ENCODE measurements at places on chromosomes 7 and 10.

DNA sequence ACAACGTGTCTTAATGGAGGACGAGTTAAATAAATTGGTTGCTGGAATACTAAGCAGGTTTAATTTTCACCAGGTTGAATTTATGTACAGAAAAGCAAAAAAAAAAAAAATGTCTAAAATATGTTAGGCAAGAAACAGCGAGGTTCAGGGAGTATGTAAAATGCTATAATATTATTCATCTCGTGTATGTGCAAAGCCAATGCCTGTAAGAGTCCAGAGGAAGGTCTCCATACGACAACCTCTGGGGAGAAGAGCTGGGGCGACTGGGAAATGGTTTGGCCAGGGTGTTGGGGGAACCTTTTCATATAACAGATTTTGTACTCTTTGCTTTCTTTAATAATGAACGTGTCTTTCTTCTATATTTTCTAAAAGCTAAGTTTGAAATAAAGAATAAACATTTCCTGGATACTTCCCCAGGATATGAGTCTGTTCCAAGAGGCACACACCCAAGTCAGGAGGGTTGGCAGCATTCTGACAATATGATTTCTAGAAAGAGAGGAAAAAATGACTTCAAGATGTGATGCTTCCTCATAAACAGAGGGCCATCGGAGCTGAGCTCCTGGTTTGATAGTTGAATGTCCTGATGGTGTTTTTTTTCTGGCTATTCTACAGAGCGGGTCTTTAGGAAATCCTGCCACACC is 208.6 kb upstream of the MGMT start:
- DNase-seq = no peak

DNA sequence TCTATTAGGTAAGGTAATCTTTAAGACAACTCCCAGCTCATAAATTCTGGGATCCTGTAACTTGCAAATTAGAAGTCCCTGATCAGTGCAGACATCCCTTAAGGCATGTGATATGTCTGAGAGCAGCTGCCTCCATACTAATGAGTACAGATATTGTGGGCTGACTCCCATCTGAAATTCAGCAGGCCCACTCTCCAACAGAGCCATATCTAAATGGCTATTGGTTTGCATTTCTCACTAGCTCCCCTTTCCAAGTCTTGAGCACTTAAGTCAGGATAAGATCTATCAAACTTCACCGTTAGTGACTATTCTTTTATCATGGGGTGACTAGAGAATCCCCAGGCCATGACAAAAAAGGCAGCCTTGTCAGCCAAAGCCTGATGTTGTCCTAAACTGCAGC is 785.4 kb downstream of the IPMK start:
- no peak for DNase-seq

DNA sequence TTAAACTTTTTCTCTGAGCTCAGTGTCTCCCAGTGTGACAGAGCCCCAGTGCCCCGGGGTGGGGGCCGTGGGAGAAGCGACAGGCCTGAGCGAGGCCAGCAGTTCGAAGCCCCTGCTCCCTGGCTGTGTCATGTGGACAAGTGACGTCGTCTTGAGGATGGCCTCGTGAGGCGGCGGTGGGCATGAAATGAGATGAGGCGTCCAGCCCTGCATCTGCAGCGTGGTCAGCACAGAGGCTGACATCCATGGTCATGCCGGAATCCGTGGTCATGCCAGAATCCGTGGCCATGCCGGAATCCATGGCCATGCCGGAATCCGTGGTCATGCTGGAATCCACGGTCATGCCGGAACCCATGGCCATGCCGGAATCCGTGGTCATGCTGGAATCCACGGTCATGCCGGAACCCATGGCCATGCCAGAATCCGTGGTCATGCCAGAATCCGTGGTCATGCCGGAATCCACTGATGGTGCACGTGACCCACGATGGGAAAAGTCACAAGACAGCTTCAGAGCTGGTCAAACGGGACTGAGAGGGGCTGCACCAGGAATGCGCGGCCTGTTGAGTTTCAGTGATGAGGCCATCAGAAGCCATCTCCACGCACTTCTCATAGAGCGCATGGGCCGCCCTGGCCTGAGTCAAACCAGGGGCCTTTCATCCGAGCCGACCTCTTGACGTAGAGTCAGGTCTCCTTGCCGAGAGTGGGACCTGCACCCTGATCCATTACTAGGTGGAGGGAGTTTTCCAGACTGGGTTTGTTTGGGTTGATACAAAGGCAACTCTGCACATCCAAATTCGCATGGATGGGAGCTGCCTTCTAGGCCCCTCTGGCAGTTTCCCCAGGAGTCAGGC is 342.5 kb downstream of the PTPRN2 start:
- DNase-seq = no peak

GRCh38 chr10:37124532-37124931 is 866 bp upstream of the ANKRD30A start:
- no peak for DNase-seq

GRCh38 chr10:113162960-113163359 is 212.9 kb downstream of the TCF7L2 start:
- DNase-seq = no peak

DNA sequence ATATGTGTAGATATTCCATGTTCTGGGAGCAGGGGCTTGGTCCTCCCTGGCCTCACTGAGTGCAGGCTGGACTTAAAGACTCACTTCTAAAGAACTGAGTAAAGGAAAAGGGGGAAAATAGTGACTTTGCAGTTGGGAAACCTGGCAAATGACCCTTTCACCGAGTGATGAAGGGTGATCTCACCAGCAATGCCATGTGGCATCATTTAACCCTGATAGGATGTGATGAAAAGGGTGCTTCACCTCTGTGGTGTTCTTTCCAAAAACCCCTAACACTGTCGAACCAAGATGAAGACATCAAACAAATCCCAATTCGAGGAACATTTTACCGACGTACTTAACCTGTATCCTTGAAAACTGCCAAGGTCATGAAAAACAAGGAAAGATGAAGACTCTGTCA is 71.9 kb downstream of the AOAH start:
- DNase-seq = no peak

DNA sequence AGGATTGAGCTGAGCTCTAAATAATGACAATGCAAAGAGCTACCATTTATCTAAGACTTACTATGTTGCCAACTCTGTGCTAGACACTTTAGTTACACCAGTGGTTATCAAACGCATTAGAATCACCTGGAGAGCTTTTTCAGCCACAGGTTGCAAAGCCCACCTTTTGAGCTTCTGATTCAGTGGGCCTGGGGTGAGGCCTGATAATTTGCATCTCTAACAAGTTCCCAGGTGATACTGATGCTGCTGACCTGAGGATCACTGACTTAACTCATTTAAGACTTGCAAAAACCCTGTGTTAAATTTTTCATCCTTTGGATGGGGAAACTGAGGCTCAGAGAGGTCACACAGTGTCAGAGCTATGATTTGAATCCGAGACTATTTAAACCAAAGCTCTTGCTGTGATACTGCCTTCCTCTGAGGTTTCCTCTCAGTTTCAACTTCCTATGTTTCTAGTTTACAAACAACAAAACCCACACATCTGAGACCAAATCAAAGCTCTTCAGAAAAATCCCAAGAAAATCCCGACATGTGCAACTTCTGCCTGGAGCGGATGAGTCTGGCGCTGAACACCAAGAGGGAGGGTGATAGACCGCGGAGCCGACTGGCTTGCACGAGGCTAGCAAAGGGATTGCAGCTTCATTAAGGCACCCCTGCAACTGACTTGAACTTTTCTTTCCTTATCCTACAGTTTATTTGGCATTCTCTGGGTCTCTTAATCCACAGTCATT is 124.9 kb downstream of the CYP26A1 start:
- DNase-seq = no peak

DNA sequence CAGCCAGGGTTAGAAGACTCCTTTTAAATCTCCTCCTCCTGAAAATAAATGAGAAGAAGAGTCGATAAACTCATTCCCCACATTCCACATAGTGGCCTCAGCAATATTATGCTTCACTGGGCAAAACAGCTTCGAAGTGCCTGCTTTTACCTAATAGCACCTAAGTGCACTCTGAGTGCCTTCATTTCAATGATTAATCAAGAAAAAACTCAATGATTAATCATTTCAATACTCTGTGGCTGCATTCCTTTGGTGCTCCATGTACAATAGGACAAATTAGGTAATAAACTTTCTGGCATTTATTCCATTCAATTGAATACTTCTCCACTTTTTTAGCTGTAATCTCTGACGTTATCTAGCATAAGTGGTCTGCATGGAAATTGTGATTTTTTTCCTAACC is 174.6 kb downstream of the CCDC71L start:
- DNase-seq = no peak

GRCh38 chr10:88919041-88919440 is 33.5 kb downstream of the ACTA2 start:
- DNase-seq = no peak

DNA sequence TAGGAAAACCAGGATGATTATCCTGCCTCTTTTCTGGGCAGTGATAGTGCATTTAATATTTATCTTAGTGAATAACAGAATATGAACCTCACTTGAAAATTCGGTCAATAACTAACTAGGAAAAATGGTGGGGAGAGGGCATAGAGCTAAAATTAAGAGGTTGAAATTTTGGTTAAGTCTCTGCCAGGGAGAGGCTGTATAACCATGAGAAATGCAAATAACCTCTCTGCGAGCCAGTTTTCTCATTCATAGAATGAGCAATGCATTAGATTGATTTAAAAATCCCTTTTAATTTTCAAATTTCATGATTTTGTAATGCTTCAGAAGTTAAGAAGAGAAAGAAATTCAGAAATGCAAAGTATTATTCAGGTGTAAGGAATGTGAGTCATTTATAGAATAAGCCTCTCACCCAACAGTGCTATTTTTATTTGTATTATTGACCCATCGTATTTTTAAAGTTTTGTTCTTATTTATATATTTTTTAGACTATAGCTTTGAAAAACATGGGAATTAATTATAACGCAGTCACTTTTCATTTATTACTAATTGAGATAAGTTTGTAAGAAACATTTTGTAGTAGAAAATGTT is 104.7 kb downstream of the PHF14 start:
- DNase-seq = no peak

DNA sequence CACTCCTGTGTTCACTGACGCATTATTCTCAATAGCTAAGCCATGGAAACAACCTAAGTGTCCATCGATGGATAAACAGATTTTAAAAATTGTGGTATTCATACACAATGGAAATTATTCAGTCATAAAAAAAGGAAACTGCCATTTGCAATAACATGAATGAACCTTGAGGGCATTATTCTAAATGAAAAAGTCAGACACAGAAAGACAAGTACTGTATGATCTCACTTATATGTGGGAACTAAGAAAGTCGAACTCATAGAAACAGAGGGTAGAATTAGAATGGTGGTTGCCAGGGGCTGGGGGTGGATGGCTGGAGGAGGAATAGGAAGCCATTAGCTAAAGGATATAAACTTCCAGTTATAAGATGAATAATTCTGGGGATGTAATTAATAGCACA is 71.8 kb downstream of the JAZF1 start:
- DNase-seq = no peak

- no peak for DNase-seq
Observed at GRCh38 chr7:8638076-8638475, 204.7 kb downstream of the NXPH1 start.

DNA sequence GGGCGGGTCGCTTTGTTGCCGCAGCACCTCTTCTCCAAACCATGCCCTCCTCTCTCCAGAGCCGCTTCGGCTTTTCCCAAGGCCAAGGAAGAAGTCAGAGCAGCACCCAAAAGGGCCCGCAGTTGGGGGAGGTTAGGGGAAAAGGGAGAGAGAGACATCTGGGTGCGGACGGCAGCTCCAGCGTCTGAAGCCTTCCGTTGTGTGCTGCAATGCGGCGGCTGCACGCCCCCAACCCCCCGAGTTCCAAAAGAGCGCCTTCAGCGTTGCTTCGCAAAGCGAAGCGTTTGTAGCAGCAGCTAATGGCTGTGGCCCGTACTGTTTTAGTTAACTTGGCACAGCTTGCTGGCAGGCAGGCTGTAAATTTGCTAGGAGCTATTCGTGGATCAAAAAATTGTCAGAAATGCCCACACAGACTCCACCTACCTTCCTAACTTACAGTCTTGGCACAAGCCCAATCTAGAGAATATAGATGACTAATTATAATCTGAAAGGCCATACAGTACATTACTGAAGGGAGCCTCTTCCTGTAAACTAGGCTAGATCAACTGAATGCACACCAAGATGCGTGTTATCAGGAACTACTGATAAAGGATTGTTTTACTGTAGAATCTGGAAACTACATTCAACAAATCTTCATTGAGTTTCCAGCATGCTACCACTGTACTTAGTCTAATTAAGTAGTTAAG is 1.1 kb upstream of the KBTBD2 start:
- no peak for DNase-seq

DNA sequence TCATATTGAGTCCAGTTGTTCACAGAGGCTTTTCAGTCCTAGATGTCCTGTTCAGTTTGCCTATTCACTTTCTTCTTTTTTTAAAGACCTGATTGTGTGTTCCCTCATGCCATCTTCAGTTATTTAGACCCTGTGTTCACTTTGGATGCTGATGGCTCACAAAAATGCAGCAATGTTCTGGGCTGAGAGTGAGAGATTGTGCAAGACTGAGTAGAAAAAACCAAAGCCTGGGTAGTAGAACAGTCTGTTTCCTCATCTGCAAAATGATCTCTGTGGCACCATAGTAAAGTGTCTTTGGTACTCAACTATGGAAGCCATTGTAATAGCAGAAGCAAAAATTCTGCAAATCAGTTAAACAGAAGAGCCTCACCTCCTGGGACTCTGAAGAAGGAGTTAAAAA is 43.2 kb downstream of the AKR1B1 start:
- DNase-seq = no peak

DNA sequence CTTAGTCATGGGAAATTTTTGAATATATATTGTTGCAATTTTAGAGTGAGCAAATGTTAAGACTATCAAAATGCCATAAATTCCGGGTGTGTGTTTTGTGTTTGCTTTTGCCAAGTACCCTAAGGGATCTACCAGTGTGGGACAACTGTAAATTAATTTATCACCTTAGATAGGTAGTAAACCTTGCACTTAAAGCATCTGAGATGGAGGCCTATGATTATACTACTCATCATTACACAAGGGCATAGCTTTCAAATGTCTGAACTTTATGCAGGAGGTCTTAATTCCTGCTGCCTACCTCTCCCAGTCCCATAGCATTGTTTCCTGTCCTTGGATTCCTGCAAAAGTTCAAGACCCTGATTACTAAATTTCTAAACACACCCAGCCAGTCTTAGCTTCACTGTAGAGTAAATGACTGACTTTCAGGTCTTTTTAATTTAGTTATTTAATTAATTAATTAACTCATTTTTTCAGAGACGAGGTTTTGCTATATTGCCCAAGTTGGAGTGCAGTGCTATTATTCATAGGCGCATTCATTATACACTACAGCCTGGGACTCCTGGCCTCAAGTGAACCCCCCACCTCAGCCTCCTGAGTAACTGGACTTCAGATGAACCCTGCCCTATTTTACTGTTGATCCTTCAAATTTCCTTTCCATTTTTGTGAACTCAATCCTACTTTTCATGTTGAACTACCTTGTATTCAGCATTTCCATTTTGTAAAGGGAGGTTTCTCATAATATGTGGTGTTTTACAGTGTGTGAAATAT is 47.0 kb downstream of the THSD7A start:
- no peak for DNase-seq

DNA sequence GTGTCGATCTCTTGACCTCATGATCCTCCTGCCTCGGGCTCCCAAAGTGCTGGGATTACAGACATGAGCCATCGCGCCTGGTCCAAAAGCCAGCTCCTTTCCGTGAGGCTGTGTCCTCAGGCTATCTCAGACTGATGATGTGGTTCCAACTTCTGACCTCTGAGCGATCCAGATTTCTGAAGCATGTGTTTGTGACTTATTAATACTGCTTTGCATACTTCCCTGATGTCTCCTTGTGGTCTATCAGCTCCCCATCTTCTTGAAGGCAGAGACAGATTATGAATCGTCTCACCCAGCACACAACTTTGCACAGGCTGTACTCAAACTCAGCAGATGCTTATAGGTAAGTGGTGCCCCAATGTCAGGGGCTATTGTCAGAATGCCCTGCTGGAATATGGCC is 2.0 kb upstream of the PLPP4 start:
- DNase-seq = no peak

All from AG09319 (cell line).